ENCODE measurements at places on chromosomes 1 and 21.

GRCh38 chr1:5847013-5847659 is 145.1 kb downstream of the NPHP4 start:
- DNase-seq = no peak

DNA sequence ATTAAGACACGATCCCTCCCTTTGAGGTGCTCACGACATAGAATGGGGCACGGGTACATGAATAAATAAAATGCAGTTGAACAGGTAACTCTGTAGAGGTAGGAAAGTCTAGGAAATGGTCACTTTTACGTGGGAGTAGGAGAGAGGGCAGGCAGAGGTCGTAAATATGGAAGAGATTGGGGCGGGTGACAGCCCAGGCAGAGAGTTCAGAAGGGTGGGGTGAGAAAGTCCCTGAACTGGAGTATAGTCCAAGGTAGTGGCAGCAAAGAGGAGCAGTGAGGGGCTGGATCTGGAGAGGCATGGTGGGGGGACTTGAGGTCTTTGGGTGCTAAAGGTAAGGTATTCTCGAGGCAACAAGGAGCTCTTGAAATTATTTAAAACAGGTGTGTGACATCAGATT is 147.9 kb downstream of the C1orf21 start:
- no peak for DNase-seq

DNA sequence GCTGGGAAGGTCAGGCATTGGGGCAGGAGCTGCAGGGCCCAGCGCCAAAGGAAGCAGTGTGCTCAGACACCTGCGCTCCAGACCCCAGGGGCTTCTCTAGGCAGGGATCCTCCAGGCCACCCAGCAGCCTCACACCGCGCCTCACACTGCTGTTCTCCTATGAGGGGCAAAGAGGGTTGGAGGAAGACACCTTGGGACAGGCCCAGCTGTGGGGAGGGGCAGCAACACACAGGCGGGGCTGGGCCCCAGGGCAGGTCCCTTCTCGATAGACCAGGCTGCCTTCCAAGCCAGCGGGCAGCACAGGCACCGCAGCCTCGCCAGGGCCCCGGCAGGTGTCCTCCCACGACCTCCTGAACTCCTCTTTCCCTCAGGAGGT is 20.7 kb upstream of the PRSS38 start:
- no peak for DNase-seq

DNA sequence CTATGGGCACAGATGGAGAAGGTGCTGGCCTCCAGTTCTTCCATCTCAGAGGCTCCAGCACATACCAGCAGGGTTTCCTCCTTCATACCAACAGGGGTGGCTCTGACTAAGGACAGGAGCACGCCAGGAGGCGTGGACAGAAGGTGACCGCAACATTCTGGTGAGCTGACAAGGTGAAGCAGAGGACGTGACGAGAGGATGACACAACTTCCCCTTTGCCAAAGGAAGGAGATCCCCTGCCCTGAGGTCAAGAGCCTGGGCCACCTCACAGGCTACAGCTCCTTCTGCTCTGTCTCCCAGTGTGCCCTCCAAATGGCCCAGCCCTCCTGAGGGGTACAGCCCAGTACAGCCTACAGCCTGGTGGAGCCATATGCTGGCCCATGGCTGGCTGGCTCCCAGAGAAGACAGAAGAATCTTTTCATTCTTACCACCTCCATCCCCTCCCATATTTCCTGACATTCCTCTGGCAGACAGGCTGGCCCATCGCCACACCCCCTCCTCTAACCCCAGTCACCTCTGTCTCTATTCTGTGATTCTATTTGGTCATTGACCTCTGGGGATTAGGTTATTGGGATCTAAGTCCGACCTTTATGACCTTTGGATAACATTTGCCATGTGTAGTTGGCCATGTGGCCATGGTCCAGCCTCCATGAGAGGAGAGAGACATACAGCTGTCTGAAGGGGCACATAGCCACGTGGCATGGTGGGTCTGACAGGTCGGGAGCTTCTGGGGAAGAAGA is 5.1 kb upstream of the LAMB3 start:
- no peak for DNase-seq

- no peak for DNase-seq
Measured at GRCh38 chr1:34127006-34128000, 37.7 kb downstream of the CSMD2 start.

DNA sequence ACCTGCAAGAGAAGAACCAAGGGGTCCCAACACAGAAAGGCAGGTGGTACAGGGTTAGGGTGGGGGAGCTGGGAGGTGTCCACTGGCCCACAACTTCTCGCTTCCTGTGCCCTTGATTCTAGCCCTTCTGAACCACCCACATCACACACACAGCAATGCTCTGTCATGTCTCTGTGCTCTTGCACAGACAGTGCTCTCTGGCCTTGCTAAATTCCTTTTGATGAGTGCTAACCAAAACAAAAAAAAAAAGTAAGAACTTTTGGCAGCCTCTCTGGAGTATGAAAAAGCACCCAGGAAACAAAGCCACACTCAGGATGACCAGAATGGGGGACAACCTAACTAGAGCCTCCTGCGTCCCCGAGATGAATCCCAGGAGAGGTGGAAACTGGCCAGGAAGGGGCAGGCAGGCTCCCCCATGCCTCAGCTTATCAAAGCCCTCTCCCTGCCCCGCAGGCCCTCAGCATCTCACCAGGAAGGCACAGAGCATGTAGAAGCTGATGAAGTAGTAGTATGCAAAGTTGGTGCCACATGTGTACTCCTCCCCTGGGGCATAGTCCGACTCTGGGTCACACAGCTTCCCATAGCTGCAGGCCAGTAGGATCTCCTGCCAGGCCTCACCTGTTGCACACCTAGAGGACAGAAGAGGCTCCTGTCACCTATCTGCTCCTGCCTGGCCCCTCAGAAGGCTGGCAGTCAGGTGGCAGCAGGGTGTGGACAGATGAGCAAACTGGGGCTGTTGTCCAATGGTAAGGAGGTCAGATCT is 27.2 kb upstream of the KIF21B start:
- no peak for DNase-seq

- DNase-seq = no peak
Measured at GRCh38 chr1:181141431-181141910, 53.0 kb downstream of the IER5 start.

GRCh38 chr1:2354511-2355372 is 36.6 kb downstream of the MORN1 start:
- no peak for DNase-seq

DNA sequence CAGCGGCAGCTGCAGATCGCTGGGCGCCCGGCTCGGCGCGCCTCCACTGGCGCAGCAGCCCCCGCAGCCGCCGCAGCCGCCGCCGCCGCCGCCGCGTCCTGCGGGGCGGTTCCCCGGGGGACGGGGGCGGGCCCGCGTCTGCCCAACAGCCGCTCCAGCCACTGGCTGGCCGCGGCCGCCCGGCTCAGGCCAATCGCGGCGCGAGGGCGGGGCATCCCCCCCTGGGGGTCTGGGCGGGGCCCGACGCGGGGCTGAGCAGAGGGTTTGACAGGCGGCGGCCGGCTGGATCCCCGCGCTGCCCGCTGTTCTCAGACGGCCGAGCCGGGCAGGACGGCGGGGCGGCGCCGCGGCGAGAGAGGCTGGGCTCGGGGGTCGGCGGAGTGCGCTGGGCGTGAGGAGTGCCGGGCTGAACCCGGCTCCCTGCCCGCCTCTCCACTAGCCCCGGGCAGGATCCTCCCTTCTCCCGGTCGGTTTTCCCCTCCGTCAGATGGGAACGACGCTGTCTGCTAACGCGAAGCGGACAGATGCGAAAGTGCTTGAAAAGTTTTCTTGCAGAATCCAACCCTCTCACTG is at the start of gene GLIS1:
Gene GLIS1, minus strand, starts transcription at position 56 of the 573 bp plus-strand sequence. CDS start 1,100 bp downstream, outside the sequence.
- peak; percentile 98 for DNase-seq

GRCh38 chr1:226226601-226227000 is 3.1 kb downstream of the MIXL1 start:
- DNase-seq = no peak

DNA sequence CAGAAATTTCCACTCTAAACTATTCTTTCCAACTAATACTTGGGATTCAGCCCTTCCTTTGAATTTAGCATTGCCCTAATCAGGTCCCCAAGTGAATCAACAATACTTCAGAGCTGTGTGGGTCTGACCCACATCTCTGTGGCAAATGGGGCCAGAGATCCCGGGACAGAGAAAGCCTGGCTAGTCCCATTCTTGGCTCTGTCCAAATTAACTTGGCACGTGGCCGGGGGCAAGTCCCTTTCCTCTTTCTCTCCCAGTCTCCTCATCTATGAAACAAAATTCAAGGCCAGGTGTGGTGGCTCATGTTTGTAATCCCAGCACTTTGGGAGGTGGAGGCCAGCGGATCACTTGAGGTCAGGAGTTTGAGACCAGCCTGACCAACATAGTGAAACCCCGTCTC is 6.3 kb upstream of the ZC3H12A start:
- no peak for DNase-seq

DNA sequence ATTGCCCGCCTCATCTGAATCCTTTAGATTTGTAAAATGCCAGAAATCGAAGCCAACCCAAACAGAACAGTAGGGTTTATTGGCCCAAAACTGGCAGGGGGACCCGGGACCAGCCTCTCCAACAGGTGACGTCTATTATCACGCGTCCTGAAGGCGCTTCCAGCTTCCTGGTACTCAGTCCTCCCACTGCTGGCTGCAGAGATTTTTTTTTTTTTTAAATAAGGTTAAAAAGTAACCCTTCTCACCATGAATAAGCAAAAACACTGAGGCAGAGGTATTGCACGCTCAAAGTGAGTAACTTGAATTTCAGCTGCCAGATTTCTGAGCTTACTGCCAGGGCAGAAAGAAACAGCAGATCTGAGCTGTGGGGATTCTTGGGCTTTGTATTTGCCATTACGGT is 54.4 kb upstream of the GCLM start:
- DNase-seq = no peak

DNA sequence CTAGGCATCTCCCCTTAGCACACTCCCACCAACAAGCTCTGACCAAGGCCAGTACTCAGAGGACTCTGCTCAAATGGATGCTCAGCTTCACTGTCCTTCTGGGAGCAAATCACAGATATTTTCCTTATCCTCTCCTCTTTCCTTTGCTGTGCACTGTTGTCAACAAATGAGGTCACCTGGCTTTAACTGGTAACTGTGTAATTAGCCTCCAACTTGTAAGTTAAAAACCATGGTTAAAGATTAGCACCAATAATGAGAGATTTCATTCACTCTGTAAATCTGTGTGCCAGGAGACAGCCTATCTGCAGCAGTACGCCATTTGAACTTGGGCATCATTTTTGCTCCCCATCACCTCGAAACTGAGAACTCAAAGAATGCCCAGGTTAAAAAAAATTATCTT is 149.5 kb downstream of the GABPA start:
- no peak for DNase-seq

DNA sequence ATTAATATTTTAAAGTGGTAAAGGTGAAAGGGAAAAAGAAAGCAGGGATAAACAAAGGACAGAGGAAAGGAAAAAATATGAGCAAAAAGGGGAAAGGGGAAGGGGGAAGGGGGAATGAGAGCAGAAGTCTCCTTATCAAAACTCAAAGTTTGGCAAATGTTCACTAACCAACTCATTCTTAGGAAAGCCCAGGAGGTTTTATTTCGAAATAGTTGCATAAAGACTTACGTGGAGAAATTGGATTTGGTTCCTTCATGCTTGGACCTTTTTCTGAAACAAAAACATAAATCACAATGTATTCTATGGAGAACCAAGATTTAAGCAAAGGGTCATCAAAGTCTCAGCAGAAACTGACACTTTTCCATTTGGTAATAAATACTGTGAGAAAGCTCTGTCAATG is 188.1 kb downstream of the TGFBR3 start:
- no peak for DNase-seq

DNA sequence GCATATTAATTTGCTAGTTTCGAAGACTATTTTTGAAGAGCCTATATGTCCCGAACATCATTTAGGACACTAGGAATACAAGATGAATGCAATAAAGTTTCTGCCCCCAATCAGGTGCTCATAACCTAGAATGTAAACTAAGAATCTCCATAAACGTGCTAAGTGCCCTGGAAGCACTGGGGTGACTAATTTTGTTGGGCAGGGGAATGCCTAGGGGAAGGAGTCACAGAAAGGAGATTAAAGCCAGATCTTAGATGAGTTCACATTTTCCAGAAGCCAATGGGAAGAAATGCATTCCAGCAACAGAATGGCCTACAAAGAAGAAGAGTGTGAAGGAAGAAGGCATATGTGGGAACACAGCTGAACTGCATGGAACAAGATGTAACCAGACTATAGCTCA is 19.5 kb downstream of the SCYL3 start:
- no peak for DNase-seq

GRCh38 chr1:153032073-153032472 is 1.1 kb downstream of the SPRR1B start:
- DNase-seq = no peak

GRCh38 chr1:34808051-34808810 is 15.4 kb downstream of the GJA4 start:
- DNase-seq = no peak

DNA sequence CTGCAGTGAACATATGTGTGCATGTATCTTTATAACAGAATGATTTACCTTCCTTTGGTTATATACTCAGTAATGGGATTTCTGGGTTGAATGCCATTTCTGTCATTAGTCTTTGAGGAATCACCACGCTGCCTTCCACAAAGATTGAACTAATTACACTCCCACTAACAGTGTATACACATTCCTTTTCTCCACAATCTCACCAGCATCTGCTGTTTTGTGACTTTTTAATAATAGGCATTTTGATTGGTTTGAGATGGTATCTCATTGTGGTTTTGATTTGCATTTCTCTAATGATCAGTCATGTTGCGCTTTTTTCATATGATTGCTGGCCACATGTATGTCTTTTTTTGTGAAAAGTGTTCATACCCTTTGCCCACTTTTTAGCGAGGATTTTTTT is 680.5 kb downstream of the PTPRC start:
- no peak for DNase-seq

DNA sequence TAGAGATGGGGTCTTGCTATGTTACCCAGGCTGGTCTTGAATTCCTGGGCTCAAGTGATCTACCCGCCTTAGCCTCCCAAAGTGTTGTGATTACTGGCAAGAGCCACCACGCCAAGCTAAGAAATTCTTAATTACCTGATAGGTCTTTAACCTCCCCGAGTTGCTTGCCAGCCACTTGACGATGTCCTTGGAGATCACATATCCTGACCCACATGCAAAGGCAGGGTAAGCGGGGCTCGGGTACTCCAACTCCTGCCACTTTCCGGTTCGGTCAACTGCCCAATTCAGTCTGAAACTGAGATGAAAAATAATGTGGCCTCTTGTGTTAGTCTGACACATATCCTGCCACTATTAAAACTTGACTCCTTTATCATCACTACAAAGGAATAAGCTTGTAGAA is 50.2 kb downstream of the B3GALNT2 start:
- DNase-seq = no peak

- no peak for DNase-seq
Measured at GRCh38 chr1:31019401-31019800, 46.1 kb downstream of the PUM1 start.

DNA sequence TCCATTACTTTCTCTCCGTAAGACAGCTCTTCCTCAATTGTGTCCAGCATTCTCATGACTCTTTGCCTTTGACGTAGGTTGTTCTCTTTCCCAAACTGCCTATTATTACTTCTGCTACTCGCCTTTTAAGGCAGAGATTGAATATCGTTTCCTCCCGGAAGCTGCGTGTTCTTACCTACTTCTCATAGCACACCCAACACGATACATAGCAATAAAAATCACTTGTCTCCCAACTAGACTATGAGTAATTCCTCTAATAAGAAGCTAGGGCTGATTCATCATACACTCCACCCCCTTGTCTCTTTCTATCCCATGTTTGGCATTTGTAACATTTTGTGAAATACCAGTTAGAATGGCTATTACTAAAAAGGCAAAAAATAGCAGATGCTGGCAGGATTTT is 55.8 kb upstream of the SGIP1 start:
- no peak for DNase-seq
